Right atrium auricular region (tissue), 2 donors: ENCODE measurements at places on chromosomes 16 and 17.
A peak's percentile ranks its signal among the peaks of the same experiment; 100 is the strongest.

- no peak for DNase-seq
Observed at GRCh38 chr17:5405400-5405799, 14.1 kb downstream of the NUP88 start.

DNA sequence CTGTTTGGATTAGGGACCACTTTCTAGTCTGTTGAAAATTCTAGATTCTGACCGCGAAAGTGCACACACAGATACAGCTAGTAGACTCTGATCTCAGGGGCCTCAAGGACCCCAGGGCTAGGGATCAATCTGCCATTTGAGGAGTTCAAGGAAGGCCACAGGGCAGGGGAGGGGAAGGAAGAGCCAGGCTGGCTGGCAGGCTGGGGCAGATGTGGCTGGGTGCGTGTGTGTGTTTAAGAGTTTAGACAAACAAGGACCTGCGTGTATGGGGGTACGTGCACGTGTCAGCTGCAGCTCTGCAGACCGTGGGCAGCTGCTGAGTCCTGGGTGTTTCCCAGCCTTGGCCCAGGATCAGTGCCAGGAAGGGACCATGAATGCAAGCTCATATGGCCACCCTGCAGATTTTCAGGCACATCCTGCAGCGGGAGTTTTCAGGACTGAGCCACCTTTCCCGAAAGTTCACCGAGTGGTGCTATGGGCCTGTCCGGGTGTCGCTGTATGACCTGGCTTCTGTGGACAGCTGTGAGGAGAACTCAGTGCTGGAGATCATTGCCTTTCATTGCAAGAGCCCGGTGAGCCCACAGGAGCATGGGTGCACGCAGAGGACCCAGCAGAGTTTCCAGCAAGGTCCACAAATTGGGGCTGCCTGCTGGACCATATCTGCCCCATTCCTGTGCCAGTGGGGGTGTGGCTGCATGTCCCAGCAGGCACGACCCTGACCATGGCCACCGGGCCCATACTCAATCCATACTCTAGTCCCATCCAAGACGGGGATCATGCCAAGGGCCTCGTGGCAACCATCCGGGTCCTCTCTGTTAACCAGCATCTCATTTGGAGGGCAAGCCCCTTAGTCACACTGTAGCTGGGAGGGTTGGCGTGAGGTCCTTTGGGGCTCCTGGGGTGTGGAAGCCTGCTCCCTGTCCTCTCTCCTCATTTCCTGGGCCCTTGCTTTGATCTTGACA is 10.6 kb downstream of the TRPV2 start:
- DNase-seq, result no peak

- DNase-seq, result no peak
Observed at GRCh38 chr17:79624718-79625478, 14.0 kb upstream of the RBFOX3 start.

- DNase-seq, result no peak
Observed at GRCh38 chr16:56780646-56781045, 50.7 kb downstream of the NUP93 start.

DNA sequence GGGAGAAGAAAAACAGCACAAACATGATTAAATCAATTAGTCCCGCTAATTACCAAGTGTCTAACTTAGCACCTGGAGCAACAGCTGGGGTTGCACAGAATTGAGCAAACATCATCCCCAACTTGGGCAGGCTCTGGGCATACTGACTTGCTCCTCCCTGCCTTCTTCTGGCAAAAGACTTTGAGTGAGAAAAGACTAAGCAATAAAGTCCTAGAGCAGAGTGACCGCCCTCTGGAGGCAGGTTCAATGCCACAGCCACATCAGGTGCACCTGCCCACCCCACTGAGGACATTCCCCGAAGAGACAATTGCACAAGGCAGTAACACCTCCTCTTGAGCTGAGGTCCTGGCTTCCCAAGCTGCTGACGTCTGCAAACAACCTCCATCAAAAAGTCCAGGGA is 358.3 kb downstream of the SOX9 start:
- DNase-seq, result no peak

- DNase-seq, result no peak
Observed at GRCh38 chr16:69727916-69728270, 1.5 kb upstream of the NQO1 start.

GRCh38 chr17:42098730-42099399 is 592 bp upstream of the ZNF385C start:
- no peak for DNase-seq

DNA sequence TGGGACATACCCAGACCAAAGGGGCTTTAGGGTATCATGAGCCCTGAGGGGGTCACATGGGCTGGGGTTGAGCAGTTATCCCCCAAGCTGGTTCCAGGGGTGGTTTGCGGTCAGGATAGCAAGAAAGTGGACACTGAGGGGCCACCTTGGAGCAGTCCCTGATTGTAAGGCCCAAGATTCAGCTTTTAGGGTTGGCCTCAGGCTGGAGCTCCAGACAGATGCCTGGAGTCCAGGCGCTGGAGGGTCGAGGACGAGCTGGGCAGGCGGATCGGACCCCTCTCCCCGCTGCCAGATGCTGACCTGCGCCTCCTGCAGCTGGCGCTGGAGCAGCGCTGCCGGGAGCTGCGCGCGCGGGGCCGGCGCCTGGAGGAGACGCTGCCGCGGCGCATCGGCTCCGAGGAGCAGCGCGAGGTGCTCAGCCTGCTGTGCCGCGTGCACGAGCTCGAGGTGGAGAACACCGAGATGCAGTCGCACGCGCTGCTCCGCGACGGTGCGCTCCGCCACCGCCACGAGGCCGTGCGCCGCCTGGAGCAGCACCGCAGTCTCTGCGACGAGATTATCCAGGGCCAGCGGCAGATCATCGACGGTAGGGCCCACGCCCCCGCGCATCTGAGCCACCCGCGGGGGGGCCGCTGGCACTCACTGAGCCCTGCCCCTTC is 10.0 kb downstream of the BTBD17 start:
- no peak for DNase-seq

DNA sequence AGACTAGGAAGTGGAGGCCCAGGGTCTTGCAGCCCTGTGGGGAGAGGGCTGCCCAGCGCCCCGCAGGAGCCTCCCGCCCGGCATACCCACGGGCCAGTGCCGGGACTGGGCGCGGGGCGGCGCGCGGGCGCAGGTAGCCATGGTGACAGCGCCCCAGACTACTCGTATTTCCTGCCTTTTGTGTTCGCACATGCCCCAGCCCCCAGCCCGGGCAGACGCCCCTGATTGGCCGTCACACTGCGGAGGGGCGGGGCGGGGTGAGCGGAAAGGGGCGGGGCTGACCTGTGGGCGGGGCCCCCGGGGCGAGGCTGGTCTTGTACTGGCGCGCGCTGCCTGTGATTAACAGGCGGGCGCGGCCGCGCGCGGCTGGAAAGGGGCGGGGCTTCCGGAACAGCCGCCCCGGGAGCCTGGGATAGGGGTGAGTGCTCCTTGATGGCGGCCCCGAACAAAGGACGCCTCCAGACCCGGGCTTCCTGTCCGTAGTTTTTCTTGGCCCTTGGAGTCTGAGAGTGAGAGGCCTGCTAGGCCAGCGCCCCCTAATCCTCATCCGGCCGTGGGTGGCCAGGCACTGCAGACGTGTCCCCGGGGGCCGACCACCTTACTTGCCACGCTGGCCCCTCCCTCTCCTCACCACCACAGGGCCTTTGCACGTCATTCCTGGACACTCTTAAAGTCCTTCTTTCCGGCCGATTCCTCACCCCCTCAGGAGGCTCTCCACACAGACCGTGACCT is 71.0 kb downstream of the RAI1 start:
- peak; percentile 98 for DNase-seq

- no peak for DNase-seq
Observed at GRCh38 chr17:16306211-16306610, 47.1 kb downstream of the CENPV start.

DNA sequence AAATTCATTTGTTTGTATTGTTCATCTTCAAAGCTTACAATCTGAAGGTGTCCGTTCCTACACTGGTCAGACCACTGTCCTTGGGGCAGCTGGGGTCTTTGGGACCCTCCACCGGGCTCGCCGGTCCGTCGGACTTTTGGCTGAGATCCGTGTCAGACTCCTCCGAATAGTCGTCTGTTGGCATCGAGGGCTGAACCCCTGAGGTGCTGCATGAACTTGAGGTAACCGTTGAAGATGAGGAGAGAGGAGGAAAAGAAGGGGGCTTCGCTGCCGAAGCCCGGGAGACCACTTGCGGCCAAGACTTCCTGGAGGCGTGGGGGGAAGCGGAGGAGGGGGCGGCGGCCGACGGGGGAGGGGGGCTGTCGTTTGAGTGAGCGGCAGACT is 260.8 kb downstream of the ZFHX3 start:
- DNase-seq, result no peak

DNA sequence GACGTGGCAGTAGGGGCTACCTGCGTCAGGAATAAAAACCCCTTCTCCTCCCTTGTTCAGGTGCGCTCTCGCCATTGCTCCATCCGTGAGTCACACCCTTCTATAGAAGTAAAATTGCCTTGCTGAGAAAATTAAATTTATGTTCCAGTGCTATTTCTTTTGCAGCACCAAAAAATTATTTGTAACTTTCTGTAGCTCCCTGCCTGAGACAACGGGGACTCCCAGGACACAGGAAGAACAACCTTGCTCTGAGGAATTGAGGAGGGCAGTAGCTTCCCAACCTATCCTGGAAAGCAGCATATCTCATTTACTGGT is 85.4 kb downstream of the EMP2 start:
- DNase-seq, result no peak

DNA sequence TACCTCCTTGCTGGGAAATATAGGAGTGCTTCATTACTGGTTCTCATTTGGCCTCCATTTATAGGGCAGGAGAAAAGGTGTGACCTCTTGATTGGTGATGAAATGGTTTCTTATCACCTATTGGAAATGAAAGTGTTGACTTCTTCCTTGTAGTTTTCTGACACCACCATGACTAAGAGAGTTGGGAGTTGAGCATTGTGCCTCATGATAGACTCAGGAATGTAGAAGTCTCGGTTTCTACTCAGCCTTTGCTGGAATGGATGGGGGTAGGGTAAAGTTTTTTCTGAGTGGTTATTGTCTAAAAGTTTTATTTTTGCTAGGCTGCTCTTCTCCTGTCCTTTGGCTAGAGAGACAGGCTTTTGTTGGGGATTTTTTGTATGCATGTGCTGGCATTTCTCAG is 117.4 kb downstream of the PHKB start:
- DNase-seq, result no peak

DNA sequence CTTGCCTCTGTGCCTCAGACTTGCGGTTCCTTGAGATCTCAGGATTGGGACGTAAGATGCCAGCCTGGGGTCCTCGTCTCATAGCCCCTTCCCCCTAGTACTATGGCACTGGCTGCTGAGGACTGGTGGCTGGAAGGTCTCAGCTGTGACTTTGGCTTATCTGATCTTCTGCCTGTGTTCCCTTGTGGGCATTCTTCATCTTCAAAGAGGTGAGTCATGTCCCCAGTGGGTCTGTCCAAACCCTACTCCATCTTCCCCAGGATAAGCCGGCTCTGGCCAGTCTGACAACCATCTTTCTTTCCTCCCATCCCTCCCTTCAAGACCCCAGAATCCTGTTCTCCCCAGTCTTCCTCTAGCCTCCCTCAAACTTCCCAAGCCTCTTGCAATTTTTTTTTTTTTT is 3.6 kb downstream of the CD19 start:
- DNase-seq, result no peak

- DNase-seq, result no peak
Observed at GRCh38 chr16:26724189-26724588, 342.5 kb upstream of the C16orf82 start.

DNA sequence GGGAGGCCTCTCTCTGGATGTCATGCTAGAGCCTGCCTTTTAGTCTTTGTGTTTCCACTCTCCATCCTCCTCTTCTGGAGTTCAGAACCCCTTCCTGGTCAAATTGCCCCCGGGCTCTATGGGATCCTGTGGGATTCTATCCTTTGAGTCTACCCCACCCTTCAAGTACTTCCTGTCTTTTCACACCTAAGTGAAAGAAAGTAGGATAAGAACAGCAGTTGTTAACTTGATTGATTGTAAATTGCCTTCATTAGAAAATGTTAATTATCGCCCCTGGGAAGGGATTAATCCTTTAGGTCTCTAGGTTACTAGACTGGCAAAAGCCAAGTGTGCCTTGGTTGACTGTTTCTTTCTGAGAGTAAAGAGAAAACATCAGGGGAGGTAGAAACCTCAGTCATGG is 30.1 kb downstream of the PRKCB start:
- no peak for DNase-seq

GRCh38 chr17:27755706-27756466 is 44.4 kb downstream of the NOS2 start:
- DNase-seq, result no peak

DNA sequence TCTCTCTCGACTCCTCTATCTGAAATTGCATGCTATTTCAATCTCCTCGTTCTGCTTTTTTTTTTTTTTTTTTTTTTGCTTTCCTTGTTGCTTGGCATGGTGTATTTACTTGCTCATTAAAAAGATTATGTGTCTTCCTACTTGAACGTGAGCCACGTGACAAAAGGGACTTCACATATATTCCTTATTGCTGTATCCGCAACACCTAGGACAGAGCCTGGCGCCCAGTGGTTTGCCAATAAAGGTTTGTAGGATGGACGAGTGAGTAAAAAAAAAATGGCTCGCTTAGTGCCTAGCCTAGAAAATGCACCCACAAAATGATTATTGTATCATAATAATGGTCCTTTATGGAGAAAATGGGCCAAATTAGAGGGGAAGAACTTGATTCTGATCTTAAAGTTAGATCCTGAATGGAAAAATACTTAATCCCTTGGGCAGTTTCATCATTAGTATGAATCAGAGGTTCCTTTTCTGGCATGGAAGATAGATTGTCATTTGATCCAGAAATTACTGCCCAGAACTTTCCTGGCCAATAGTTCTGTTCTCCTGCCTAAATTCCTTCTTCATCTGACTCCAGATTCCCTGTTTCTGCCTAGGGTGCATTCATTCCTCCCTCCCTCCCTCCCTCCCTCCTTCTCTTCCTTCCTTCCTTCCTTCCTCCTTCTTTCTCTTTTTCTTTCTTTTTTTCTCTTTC is 13.6 kb upstream of the TMEM220 start:
- DNase-seq, result no peak

DNA sequence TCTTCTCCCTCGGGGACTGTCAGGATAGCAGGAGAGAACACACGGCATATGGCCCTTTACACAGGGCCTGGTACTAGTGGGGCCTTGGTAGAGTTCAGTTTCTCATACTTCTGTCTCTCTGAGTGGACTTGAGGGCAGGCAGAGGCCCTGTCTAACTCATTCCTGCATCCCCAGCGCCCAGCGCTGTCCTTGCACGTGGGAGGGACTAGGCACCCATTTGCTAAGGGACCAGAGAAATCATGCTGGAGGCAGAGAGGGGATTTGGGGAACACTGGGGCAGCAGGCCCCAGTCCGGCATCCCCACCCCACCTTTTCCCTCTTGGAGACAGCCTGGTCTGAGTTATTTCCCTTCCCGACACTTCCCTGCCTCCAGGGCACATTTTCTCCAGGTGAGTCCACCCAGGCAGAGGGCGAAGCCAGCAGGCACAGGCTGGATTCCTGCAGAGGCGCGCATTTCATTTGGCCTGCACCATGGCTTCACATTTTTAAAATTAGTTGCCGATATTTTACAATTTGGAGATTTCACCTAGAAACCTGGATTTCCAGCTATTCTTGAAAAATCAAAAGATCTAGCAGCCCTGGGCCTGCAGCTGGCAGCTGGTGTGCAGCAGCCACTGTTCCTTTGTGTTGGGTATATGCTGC is 9.7 kb upstream of the NKD1 start:
- no peak for DNase-seq

DNA sequence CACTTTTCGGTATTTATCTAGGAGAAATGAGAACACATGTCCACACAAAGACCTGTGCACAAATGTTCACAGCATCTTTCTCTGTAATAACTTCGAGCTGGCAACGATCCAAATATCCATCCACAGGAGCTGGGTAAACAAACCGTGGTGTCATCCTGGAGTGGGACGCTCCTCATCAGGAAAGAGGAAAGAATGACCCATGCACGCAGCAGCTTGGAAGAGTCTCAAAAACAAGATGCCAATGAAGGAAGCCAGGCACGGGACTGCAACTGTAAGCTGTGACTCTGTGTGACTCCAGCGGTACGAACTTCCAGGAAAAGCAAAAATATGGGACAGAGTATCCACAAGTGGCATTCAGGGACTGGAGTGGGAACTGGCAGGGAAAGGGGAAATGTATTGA is 36.7 kb upstream of the CIBAR2 start:
- no peak for DNase-seq
